ENCODE measurements at places on chromosomes 1 and 21.

DNA sequence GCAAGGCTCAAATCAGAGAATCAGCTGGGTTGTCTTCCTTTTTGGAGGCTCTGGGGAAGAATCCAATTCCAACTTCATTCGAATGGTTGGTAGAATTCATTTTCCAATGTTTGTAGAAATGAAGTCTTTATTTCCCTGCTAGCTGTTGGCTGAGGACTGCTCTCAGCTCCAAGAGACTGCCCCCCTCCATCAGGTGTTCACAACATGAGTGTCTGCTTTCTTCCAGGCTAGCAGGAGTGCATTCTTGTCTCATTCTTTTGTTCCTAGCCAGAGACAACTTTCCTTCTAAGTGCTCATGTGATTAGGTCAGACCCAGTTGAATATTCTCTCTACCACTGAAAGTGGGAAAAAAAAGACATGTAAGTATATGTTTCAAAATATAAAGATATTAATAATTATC is 95.2 kb downstream of the HLX start:
- no peak for DNase-seq

DNA sequence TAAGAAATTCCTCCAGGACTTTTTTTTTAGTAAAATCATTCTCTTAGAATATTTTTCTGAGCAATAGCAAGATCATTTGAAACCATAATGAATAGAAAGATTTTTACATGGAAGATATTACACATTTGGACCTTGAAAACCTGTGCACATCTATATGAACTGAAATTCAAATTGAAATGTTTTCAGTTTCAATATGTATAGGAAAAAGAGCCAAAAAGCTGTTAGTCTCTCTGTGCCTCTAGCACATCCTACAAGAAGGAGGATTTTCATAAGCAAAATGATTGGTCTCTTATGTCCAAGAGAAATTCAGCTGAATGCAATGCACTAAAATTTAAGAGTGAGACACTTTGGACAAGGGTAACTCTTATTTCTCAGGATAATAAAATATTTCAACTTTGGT is 8.2 kb downstream of the HMCN1 start:
- no peak for DNase-seq

- DNase-seq, result no peak
These were observed 6.3 kb upstream of the SRRM1 start for GRCh38 chr1:24636661-24637357.

GRCh38 chr21:44299085-44299457 is 782 bp upstream of the PFKL start:
- DNase-seq, result no peak

DNA sequence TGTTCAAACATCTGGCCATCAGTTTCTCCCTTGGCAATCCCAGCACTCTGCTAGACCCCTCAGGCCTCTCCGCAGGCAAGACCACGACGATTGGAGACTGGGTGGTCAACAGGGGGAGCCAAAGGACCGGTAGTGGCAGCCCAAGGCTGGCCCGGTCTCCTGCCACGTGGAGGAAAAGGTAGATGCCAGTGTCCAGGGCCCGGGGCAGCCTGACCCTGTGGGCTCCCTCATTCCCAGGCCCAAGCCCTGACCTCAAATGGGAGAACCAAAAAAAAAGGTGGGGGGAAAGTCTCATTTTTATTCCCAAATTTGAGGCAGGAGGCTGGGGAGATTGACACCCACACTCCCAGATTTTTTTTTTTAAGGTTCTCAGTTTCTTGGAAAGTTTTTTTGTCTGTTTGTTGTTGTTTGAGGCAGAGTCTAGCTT is 24.8 kb downstream of the S100A6 start:
- DNase-seq, result peak; percentile 42

- DNase-seq, result no peak
These were observed 295.1 kb downstream of the SIPA1L2 start for GRCh38 chr1:232334811-232335210.

DNA sequence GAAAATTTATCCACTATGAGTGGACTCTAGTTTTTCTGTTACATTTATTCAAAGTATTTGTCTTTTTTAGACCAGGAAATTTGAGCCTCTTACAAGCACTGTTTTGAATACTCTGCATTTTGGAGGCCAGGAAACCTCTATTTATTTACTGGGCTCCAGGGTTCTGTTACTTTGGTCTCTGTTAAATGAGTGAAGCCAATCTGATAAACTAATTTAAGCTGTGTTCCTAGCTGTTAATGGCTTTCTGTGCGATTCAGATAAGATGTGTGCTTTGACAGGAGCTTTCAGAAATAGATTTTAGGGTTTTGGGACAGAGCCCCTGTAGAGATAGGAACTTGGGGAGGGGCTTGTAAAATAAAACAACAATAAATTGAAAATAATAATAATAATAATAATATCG is 23.9 kb downstream of the ACKR1 start:
- no peak for DNase-seq

DNA sequence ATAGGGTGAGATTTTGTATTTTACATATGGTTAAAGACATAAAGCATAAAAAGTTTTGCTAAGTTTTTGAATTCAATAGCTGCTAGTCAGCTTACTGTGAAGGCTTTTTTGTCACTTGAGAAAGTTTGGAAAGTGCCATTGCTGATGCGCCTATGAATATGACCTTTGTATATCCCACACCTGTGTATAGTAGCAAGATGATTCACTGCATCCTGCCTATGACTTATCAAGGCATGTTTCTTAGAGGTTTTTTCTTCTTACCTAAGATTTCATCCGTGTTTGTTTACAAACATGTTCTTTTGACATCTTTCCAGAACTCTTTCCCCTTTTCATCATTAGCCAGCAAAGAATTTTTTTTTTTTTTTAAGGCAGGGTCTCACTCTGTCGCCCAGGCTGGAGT is 51.5 kb downstream of the PRKAA2 start:
- DNase-seq, result no peak

DNA sequence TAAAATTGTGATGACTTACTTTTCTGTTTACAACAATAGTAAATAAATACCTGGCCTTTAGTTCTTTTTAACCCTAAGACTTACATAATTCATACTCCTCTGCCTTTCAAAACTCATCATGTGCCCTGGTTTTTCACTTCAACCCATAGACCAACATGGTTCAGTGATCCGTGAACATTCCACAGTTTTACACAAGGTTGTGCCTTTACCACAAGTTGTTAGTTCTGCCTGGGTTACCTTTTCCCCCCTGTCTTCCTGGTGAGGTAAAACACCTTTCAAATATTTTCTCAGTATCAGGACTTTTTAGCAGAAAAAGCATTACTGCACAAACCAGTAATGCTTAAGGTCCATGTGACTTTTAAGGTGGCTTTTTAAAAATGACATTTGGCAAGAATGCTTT is 1466.4 kb downstream of the PLA2G4A start:
- no peak for DNase-seq

Measured in AG04450 (cell line).